Stimulated activated CD4-positive, alpha-beta T cell treated with anti-CD3 and anti-CD28 coated beads, Interleukin-1b, Interleukin-23, amount 100 ng/mL, for 1 hour (primary cell): ENCODE measurements at places on chromosomes 4 and X.

- DNase-seq, result no peak
Measured at GRCh38 chr4:182338063-182338462, 94.9 kb downstream of the TENM3 start.

DNA sequence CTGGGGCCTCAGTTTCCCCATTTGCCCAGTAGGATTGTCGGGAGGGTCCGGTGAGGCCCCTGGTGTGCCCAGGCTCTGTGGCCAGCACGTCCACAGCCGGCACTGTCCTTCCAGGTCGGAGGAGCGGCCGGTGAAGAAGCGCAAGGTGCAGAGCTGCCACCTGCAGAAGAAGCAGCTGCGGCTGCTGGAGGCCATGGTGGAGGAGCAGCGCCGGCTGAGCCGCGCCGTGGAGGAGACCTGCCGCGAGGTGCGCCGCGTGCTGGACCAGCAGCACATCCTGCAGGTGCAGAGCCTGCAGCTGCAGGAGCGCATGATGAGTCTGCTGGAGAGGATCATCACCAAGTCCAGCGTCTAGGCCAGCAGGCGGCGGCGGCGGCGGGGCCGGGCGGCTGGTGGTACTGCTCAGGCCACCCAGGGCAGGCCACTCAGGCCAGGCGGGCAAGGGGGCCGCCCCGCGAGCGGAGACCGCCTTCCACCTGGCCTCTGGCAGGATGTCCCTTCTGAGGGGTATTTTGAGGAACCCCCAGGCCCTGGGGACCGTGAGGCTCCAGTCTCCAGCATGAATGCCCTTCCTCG, 6.7 kb downstream of the MSANTD1 start:
- no peak for DNase-seq

DNA sequence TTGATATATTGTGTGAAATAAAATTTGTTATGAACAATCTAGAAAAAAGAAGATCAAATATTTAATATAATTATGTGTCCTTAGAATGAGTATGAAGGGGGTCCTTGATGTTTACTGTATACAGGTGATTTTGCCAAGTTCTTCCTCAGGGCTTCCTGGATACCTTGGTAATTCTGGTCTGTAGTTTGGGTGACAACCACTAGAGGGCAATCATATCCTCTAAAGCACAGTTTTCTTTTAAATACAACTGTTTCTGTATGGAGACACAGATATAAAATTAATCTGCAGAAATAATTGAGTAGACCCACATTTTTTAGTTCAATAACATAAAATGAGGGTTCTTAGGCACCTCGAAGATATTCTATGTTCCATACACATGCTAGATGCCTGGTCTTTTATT, 157.7 kb downstream of the SPANXN1 start:
- DNase-seq, result no peak

DNA sequence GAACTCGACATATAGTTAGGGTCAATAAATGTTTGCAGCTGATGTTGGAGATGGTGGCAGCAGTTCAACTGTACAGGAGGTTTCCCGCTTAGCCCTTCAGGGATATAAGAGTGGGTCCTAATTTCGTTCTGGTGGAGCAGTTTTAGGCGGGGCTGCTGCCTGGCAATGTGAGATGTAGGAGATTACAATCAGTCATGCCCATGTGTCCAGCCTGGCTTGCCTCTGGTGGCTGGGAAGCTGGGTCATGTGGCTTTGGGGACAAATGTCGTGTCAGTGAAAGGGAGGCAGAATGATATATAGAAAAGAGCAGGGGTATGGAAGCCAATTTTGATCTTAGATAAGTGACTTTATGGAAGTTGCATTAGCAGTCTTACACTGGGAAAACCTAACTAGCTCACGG, 129.4 kb downstream of the CLCN4 start:
- DNase-seq, result no peak

- DNase-seq, result no peak
Measured at GRCh38 chrX:10041383-10041782, 74.2 kb downstream of the CLDN34 start.

GRCh38 chrX:132504417-132504816, 15.6 kb upstream of the MBNL3 start:
- DNase-seq, result no peak

- no peak for DNase-seq
Measured at GRCh38 chrX:11117745-11118144, 6.6 kb downstream of the HCCS start.

DNA sequence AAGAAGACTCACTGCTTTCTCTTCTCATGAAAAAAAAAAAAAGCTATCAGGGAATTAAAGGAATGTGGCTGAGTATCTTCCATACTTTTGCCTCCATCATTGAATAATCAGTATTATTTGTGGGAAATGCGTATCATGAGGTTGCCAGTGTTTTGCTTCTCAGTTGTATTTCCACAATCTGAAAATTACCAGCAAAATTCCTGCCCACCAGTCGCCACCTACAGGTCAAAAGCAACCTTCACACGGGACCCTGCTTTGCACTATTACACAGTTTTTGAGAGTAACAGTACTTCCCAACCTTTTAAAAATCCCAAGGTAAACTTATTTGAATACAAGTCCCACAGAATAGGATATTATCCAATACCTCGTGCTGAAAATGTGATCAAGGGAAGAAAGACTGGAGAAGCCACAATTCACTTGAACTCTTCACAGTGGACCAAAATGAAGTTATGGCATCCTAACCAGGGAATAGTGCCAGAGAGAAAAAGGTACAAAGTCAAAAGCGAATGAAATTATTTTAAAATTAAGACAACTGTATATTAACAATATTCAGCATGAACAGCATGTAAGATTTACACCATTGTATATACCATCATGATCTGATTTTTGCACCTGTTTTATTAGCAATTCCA, 30.4 kb downstream of the PGRMC1 start:
- DNase-seq, result no peak

- no peak for DNase-seq
Measured at GRCh38 chr4:38092701-38093100, 132.5 kb downstream of the PTTG2 start.

- DNase-seq, result peak; percentile 2
Measured at GRCh38 chr4:56261027-56261426, 126.3 kb downstream of the AASDH start.

- no peak for DNase-seq
Measured at GRCh38 chrX:102669526-102669925, 18.2 kb downstream of the GPRASP1 start.

DNA sequence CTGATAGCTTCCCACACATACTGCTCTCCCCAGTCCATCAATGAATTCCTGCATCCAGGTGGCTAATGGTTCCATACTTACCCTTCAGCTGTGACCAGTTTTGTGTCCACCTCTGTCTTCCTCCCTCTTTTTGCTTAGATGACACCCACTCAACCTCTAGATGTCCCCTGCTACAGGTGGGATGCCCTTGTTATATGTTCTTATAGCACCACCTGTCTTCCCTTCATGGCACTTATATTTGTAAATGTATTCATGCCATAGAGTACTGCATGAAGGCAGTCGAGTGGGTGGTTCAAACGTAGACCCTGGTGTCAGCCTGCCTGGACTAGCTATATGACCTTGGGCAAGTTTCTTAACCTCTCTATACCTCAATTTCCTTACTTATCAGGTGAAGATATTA, 6.5 kb upstream of the USP46 start:
- no peak for DNase-seq

DNA sequence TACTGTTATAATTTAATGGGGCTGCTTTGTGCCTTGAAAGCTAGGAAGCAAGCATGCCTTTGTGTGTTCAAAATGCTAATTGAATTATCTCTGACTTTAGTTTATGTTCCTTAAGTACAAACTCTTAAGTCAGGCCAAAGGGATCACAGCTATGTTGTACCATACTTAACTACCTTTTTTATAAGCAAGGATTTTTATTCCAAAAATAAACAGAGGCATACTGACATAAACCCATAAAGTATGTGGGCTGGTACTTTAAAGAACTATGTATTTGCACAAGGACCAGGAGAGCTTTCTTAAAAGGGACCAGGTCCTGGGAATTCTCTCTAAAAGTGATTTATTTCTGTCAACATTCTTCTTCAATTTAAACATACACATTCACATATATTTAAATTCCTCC, 57.8 kb upstream of the HCCS start:
- DNase-seq, result no peak

GRCh38 chr4:155974476-155974749, 20.7 kb upstream of the CTSO start:
- DNase-seq, result no peak

- DNase-seq, result no peak
Measured at GRCh38 chr4:113641025-113641431, 120.5 kb downstream of the CAMK2D start.

- DNase-seq, result no peak
Measured at GRCh38 chr4:147733716-147734344, 1.9 kb downstream of the ARHGAP10 start.

DNA sequence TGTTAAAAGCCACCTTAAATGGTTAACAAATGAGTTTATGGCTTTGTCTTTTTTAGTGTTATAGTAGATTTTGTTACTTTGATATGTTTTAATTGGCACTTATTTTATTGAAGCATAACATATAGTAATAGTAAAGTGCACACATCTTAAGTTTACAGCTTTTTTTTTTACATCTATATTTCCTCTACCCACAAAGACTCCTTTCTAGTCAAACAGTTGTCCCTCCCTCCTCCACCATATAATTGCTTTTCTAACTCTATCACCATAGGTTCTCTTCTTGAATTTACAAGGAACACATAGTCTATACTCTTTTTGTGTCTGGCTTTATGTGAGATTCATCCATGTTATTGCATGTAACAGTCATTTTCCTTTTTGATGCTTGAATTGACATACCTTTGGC, 71.5 kb downstream of the PDK3 start:
- DNase-seq, result no peak

GRCh38 chr4:186037692-186038658, 31.0 kb upstream of the TLR3 start:
- no peak for DNase-seq

GRCh38 chrX:12791257-12792228, at the start of gene PRPS2:
PRPS2 (plus strand) TSS chrX:12791412; CDS start chrX:12791498, 86 bp downstream.
- peak; percentile 56 for DNase-seq

GRCh38 chrX:153338836-153339235, 4.9 kb downstream of the ZNF275 start:
- DNase-seq, result no peak

- no peak for DNase-seq
Measured at GRCh38 chrX:30597216-30598012, 19.8 kb upstream of the TASL start.

- no peak for DNase-seq
Measured at GRCh38 chr4:151004222-151004621, 10.9 kb downstream of the LRBA start.

DNA sequence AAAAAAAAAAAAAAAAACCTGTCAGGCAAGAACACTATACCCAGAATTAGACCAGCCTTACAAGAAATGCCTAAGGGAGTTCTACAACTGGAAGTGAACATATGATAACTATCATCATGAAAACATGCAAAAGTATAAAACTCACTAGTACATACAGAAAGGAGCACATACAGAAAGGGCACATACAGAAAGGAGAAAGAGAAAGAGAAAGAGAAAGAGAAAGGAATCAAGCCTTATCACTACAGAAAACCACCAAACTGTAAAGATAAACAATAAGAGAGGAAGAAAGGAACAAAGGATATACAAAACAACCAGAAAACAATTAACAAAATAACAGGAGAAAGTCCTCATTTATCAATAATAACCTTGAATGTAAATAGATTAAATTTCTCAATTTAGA, 50.4 kb downstream of the PHKA1 start:
- DNase-seq, result no peak

DNA sequence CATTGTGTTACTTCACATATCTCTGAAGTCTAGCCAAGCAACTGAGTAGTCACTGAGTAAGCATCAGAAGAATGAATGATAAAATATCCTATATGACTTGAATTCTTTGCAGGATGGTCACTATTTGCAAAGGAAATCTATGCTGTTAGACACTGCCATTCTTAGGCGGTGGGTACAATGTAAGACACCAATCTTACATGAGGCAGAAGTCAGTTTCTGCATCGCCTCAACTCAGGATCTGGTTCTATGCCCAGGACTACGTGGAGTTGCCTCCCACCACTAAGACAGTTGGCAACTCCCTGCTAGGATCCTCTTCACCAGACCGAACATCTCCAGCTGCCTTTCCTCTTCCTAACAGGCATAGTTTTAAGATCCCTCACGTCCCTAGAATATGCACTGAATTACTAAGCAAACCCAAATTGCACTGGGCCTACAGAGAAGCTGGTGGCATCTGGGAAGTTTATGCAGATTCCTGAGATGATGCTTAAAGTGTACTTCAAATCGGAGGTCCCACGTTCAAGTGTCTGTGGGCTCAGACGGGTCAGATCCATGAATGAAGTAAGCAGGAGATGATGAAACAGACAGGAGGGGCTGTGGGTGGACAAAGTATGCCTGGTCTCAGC, 45.6 kb downstream of the SEL1L3 start:
- no peak for DNase-seq

- DNase-seq, result no peak
Measured at GRCh38 chr4:143711543-143712154, 11.2 kb upstream of the FREM3 start.

DNA sequence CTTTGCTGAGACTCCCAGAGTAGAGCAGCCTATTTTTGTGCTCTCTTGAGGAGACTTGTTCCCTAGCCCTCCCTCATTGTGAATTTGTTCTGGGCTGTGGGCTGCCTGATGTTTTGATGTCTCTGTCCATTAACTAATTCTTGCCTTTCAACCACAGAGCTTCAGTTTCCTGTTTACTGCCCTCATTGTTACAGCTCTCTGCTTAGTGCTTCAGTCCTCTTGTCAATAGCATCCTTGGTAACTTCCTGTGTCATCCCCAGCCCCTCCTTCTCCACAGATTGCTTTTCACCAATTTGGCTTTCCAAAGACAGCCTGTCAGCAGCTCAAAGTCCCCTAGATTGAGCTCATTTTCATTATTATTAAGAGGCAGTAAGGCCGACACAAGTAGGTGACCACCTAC, 69.9 kb downstream of the COX7B2 start:
- DNase-seq, result no peak

DNA sequence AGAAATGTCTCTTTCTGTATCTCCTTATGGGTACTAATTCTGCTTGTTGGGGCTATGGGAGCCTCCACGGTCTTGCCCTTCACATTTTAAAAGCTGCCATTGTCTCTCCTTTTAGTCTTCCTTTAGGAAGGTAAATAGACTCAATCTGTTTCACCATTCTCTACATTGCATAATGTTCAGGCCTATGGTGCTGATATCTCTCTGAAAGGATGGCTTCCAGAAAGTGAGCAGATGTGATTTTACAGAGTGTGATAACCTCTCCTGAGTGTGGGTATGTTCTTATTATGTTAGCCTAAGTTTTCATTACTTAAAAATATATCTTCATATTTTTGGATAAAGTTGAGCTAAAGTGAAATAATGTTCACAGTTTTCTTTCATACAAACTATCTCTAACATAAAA, 254.0 kb upstream of the PITX2 start:
- DNase-seq, result no peak

DNA sequence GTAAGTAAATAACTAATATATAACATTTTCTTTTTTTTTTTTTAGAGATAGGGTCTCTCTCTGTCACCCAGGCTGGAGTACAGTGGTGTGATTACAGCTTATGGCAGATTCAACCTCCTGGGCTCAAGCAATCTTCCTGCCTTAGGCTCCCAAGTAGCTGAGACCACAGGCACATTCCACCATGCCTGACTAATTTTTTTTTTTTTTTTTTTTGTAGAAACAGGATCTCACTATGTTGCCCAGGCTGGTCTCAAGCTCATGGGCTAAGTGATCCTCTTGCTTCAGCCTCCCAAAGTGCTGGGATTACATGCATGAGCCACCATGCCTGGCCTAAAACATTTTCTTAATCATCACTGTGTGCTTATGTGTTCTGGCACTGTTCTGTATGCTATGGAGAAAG, 32.8 kb downstream of the MGARP start:
- no peak for DNase-seq
